ENCODE measurements at places on chromosomes 1 and 21.

- DNase-seq = no peak
These were observed 172.8 kb upstream of the CXADR start for GRCh38 chr21:17340081-17340480.

DNA sequence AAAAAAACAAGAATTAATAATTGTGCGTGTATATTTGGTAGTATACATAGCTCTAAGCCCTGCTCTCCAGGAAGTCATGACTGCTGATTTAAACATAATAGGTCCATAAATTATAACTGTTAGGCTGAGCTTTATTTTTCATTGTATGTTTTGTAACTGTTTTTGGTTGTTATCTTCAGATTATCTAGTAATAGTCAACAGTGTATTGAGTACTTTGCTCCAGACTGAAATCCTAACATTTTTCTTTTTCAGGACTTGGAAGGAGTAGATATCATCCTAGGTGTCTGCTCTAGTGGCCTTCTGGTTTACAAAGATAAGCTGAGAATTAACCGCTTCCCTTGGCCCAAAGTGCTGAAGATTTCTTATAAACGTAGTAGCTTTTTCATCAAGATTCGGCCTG lies 90.9 kb downstream of the TMEM200B start:
- DNase-seq = no peak

DNA sequence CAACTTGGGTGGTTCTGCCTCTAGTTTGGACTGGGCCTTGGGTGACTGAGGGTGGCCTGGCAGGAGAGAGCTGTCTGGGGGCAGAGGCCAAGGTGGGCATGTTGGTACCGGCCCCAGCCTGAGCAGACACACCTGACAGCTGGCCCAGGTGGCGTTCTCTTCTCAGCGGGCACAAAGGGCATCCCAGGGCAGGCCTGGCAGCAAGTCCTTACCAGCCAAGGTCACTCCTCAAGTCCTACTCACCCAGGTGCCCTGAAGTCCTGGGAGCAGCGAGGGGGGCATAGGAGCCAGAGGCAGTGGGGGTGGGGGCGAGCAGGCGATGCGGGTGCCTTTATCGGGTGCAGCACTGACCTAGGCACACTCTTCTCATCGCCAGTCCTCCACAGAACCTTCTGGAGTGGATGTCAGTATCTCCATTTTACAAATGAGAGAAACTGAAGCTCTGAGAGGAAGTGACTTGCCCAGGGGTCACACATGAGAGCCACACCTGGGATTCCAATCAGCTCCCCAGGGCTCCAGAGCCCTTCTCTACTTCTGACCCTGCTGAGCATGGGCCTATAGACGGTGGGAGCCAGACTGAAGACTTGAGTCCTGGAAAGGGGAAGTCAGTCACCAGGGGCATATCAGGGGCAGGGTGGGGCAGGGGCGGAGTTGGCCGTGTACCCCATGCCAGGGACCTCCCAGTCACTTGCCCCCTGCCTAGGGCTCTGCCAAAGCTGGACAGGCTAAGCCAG lies 587 bp upstream of the SLC25A34 start:
- no peak for DNase-seq

DNA sequence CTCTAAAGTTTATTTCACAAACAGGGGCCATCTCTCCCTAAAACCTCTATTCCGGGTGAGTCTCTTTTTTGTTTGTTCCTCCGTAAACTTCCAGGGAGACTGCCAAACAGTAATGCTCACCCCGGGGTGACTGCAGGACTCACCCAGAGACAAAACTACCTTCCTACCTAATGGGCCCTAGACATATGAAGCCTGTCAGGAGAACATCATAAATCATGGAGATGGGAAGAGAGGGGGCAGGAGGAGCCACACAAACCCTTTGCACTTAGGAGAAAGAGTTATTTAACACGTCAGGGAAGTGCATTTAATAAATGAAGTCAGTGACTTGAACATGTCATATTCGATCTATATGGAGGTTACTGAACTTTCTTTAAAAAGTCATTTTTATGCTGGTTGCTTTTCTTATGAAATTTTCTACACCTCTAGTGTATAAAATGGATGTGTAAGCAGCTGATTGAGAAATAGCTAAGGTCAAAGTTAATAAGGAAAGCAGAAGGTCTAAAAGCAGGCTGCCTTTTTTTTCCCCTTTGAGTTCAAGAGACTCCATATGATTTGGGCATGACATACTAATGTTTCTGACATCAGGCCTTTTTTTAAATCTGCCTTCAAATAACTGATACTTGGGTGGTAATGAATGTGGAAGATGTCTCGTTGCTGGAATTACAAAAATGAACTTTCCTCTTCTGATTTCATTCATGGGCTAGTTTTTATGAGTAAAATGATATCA lies 286.9 kb upstream of the USP25 start:
- DNase-seq = peak; percentile 75

DNA sequence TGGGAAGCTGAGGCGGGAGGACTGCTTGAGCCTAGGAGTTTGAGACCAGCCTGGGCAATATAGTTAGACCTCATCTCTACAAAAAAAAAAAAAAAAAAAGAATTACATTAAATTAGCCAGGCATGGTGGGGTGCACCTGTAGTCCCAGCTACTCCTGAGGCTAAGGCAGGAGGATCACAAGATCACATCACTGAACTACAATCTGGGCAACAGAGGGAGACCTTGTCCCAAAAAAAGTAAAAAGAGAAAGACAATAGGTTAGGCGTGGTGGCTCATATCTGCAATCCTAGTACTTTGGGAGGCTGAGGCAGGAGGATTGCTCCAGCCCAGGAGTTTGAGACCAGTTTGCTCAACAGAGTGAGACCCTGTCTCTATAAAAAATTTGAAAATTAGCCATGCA lies 130.3 kb downstream of the TIAM1 start:
- no peak for DNase-seq

DNA sequence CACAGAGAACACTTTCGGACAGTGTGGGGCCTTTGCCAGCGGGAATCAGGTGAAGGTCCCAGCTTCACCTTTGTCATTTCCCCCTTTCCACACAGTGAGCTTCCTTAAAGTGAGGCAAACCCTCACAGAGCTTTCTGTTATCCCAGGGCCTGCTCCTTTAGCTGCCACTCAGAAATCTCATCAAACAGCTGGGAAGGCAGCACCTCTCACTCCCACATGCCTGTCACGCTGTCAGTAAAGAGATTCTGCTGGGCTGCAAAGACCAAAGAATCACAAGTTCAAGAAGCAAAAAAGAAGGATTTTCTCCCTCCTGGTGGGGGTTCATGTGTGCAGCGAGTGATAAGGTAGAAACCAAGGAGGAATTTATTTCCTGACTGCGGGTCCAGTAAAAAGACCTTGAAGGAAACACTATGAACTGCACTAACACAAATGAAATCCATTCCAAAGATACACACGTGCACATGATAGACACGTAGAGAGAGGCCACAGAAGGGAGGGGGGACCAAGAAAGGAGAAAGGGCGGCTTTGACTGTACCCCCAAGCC lies 44.0 kb downstream of the HTR6 start:
- DNase-seq = no peak

- DNase-seq = no peak
These were observed 176.9 kb downstream of the KAZN start for GRCh38 chr1:14775434-14775833.

DNA sequence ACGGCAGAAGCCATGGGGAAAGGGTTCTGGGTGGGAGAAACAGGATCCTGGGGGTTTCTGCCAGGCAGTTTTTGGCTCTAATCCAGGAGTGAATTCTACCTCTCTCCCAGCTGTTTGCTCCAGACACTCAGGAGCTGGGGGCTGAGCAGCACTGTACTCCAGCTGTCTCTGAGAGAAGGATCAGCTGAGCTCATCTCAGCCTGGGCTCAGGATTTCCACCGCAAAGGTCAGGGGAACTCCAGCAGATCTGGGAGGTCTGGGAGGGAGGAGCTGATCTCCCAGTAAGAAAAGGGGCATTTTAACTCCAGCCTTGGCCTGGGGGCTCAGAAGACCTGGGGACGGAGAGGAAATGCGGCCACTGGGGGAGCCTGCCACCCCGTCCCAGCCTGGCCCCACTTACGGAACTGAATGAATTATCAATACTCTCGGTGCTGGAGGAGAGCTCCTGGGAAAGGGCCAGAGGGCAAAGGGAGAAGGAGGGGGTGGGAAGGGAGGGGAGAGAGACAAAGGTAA lies 17.3 kb downstream of the PI4KB start:
- peak; percentile 18 for DNase-seq

DNA sequence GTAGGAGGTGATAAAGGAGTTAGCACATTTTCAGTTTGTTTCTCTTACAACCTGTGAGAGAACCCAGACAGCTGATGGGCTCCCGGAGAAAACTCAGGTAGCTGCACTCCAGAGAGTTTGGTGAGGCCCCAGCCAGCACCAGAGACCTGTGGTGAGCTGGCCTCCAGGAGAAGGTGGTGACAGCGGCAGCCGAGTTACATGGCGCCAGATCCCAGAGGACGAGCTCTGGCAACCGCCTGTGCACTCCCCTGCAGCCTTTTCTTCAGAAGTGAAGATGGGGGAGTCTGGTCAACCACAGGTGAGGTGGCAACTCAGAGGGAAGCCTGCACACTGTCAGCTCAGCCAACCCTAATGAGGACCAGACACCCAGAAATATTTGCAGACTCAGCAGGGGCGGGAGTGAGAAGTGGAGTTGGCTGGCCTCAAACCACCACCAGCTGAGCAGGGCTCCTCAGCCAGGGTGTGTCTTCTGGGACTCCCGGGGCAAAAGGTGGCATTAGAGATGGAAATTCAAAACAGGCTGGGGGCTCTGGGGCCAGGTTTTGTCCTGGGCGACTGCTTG lies 209.7 kb downstream of the SETD4 start:
- DNase-seq = no peak

DNA sequence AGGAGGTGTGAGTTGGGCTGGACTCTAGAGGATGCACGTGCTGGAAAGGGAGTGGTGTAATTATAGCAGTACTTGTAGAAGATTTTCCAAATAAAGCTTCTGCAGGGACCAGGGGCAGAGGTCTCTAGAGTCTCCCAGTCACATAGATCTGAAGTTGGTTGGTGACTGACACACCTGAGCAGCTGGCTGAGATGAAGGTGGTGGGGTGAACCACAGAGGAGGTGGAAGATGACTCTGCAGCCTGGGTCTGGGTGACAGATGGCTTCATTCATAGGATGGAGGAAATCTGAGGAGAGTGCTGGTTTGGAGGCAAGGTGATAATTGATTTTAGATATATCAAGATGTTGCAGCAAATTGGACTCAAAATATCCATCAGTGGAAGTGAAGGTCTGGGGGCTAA lies 178.9 kb upstream of the IVNS1ABP start:
- DNase-seq = no peak

- no peak for DNase-seq
These were observed 318.6 kb upstream of the NFIA start for GRCh38 chr1:60763741-60764140.

DNA sequence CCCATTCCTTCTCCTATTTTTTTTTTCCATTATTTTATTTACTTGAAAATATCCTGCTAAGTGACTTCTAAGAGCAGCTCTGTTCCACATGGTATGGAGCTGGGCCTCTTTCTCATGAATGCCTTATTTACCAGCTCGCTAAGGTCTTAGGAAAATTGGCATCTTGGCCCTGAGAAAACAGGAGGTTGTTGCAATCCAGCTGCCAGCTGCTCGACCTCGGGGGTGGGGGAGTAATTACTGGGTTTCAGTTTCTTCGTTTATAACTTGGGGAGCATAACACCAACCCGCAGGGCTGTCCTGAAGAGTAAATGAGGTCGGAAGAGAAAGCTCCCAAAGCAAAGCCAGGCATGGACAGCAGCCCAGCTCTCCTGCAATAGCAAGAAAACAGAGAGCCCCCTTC lies 176.3 kb downstream of the AJAP1 start:
- no peak for DNase-seq

DNA sequence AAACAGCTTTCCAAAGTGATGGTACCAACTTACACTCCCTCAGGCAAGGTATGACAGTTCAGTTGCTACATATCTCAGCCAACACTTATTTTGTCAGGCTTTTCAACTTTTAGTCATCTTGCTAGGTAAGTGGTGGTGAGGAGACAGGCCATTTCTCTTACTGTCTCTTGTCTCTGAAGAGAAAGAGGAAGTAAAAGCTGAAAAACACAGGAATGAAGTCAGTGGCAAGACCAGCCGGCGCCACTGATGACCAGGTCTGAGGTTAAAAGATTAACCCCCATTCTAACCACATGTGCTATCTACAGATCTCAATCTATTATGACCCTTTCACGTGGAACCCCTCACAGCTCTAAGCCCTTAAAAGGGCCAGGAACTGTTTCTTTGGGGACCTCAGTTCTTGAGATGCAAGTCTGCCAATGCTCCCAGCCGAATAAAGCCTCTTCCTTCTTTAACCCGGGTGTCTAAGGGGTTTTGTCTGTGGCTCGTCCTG lies 4.2 kb downstream of the ADCY10 start:
- DNase-seq = no peak

DNA sequence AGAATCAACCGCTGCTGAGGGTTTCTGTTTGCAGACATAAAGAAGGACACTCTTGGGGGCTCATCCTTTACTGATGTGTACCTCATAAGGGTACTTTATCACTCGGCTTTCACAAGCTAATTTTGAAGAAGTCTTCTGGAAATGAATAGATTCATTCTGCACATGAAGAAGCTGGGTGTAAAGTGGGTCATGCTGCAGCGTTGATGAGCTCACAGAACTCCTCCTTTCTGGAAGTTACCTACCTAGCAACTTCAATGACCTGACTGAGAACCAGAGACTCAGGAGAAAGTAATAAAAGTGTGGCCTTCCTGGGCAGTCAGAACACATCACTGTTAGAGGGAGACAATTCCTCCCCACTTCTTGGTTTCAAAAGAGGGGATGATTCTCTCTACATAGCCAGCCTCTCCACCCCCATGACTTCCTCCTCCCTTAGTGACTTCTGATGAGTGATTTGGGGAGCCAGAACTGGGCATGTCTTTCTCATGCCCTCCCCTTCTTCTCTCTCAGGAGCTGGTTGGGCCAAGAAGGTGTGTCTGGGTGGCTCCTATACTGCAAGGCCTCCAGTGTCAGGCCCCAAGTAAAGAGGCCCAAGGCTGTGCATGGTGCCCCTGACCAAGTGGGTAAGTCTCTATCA lies 27.0 kb downstream of the PCNX2 start:
- peak; percentile 30 for DNase-seq

GRCh38 chr1:107941123-107941522 lies 23.9 kb downstream of the VAV3 start:
- peak; percentile 94 for DNase-seq

DNA sequence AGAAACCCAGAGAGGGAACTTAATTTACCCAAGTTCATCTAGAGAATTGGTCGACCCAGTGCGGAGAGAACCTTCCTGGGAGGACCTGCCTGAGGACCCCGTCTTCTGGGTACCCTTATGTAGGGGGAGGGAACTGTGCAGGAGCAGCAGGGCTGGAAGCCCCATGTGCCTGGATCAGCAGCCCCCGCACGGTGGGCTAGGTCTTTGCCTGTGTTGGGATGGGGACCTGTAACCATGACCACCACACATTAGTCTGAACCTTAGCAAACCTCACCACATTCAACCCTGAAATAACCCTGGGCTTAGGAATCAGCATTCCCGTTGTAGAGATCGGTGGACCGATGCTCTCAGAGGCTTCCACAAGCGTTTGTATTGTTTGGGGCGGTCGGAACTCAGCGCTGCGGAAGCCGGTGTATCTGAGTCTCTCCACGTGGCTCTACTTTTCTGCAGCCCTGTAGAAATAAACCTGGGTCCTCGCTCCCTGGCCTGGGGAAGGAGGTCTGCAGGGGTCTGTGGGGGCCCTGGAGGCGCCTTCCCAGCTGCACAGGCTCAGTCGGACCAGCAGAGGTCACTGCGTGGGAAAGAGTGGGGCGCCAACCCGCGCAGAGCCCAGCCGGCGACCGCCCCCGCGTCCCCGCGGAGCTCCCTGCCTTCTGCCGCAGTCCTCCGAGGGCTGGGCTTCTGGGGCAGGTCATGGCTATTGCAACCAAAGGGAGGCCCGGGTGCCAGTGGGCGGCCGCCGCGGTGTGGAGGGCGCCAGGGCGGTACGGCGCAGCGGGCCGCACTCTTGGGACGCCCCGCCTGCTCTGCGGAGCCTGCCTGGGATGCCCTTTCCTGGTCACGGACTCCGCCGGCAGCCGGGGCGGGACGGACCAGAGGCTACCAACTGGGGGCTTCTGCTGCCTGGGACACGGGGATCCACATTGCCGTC lies 36.2 kb upstream of the KCNA10 start:
- peak; percentile 45 for DNase-seq

Data from suppressor macrophage treated with lipopolysaccharide for 4 hours (primary cell).